GM12865 (cell line): ENCODE measurements at places on chromosomes 6 and 20.

DNA sequence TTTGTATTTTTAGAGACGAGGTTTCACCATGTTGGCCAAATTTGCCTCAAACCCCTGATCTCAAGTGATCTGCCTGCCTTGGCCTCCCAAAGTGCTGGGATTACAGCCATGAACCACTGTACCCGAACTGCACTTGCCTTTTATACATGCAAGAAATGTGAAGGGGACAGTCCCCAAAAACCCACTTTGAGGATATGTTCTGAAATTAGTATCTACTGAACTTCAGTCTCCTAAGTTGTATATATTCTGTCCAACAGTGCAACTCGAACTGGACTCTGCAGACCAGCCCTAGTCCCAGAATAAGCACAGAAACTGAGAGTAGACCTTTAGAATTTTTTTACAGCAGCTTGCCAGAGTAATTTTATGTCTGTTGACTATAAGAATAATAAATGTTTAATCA, 28.5 kb downstream of the BACH2 start:
- DNase-seq = no peak

GRCh38 chr6:117592983-117593759, 9.1 kb downstream of the GOPC start:
- no peak for DNase-seq

DNA sequence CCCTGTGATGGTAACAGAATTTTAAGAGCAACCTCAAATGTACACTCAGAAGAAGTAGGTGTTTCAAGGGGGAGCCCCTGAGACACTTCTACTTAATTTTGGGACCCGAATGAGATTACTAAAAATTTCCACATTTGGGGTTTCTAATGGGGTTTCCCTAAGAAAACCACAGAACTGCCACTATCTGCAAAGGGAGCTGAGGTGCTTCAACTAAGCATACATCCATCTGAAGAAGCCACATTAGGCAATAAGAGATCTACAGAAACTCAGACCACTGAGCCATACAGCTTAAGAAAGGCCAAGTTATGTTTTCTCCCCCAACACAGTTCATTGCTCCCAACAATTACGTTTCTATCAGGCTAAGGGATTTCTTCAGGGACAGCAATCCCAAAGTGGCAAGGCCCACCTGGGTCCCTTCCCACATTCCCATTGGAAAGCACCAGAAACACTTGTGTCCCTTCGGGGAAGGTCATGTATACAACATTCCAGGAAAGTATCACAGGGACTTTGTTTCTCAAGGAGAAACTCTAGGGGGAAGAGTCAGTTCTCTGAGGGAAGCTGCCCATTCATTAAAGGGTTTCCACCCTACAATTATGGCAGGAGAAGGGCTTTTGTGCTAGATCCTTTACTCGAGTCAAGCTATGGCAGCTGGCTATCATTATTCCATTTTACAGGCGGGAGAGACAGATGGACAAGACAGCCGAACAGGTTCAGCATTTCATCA, 5.0 kb downstream of the BCL2L1 start:
- peak; percentile 77 for DNase-seq

- DNase-seq = no peak
Observed at GRCh38 chr6:89067796-89068195, 12.8 kb upstream of the PNRC1 start.

GRCh38 chr6:165986914-165987482, 180.7 kb downstream of the TBXT start:
- DNase-seq = no peak

- DNase-seq = no peak
Observed at GRCh38 chr6:164905311-164905710, 404.1 kb downstream of the C6orf118 start.

DNA sequence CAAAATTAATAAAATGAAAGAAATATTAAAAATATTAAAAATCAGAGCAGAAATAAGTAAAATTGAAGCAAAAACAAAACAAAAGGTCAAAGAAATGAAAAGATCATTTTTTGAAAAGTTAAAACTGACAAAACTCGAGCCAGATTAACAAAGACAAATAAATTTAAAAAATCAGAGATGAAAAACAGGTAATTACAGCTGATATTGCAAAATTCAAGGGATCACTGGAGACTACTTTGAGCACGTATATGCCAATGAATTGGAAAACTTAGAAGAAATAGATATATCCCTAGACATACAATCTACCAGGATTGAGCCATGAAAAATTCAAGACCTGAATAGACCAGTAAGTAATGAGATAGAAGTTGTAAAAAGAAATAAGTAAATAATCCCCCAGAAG, 446.2 kb upstream of the EYS start:
- DNase-seq = no peak
